ENCODE measurements at places on chromosomes 1 and 21. TPM values are rescaled to one million over a fixed set of nuclear protein-coding genes. Genes with fewer than 3 reads are reported as not detected.

Gene SLC35F3
- not detected for total RNA-seq

Gene SELENBP1
- total RNA-seq: 18.0 TPM

Gene BARHL2
- not detected for total RNA-seq

Gene AMY1A
- total RNA-seq: not detected

Gene PROK1
- total RNA-seq: not detected

Gene MORC3
- total RNA-seq: 25.3 TPM

DNA sequence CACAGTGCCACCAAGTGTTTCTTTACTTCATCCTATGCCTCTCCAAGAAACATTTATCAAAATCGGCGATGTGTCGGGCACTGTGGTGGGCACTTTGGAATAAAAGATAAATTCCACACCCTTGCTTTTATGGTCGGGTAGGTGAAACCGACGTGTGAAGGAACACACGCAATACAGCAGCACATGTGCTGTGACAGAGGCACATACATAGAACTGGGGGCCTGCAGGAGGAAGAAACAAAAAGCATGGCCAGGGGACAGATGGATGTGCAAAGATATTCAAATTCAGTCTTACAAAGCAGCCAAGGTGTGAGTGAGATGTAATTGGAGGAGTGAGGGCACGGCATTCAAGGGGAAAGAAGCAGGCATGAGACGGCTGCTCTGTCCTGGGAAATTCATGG is 282.0 kb downstream of the PBX1 start:
- DNase-seq: no peak
- no peak overlapping the region for H3K4me3 ChIP-seq
- H3K27ac ChIP-seq: no peak overlapping the region
- no peaks in the 10 kb centered on the region for H3K4me1 ChIP-seq
- no peaks in the 10 kb centered on the region for H3K36me3 ChIP-seq

DNA sequence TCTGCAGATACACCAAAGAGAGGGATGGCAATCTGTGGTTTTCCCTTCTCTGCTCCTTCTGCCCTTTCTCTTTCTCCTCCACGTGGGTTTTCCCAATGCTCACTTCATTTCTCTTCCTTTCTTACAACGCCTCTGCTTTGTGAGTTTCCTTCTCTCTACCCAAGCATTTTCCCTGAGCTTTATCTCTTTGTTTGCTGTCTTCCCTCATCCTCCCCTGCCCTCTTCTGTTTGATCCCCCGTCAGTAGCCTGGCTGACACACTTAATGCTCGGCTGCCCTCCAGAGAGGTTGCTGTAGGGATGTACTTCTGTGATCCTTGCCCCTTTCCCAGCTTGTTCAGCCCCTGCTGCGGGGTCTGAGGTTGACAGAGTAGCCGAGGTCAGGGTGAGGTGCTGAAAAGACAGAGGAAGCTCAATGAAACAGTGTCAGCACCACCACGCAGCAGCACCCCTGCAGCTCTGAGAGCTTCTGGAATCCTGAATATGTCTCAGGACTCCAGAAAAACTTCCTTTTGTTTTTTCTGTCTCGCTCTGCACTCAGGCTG is 6.0 kb downstream of the EDARADD start:
- H3K36me3 ChIP-seq: no peaks in the 10 kb centered on the region
- H3K27me3 ChIP-seq: peaks cover 21% of the 10 kb centered on the region

DNA sequence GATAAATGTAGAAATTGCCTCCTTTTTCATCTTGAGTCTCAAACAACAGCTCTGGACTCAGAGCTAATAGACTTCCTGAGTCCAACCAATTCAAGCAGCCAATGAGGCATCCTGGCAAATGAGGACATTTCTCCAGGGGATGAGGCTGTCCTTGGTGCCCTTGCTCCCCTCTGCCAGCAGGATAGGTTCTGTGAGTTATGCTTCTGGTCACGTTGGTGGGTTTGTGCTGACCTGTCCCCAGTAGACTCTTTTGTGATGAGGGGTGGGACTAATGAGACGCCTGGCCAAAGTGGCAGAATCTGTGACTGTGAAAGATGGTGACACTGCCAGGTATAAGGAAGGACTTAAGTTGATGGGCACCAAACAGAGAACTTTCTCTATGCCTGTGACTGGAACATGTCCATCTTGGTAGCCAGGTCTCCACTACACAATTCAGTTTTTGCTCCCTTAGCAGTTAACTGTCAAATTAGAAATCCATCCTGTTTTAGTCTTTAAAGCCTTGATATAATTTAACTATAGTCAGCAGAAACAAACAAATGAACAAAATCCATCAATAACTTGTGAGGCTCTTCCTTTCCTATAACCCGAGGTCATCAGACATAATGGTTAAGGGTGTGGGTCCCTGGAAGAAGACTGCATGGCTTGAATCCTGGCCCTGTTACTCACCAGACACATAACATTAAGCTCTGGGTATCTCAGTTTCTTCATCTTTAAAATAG is 35.7 kb upstream of the THEM4 start:
- no peak for DNase-seq
- H3K4me3 ChIP-seq: no peak overlapping the region
- no peaks in the 10 kb centered on the region for H3K36me3 ChIP-seq
- no peaks in the 10 kb centered on the region for H3K27me3 ChIP-seq

DNA sequence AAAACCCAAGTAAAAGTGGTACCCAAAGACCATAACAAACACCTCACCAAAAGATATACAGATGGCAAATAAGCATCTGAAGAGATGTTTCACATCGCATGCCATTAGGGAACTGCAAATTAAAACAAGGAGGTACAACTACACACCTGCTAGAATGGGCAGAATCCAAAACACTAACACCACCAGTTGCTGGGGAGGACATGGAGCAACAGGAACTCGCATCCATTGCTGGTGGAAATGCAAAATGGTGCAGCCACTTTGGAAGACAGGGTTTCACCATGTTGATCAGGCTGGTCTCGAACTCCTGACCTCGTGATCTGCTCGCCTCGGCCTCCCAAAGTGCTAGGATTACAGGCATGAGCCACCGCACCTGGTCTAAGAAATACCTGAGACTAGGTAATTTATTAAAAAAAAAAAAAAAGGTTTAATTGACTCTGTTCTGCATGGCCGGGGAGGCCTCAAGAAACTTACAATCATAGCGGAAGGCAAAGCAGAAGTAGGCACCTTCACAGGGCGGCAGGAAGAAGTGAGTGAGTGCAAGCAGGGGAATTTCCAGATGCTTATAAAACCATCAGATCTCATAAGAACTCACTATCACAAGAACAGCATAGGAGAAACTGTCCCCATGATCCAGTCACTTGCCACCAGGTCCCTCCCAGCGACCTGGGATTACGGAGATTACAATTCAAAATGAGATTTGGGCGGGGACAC is 30.2 kb upstream of the PRSS38 start:
- DNase-seq: no peak
- peaks cover 9% of the 10 kb centered on the region for H3K4me1 ChIP-seq
- H3K27me3 ChIP-seq: no peaks in the 10 kb centered on the region
- H3K36me3 ChIP-seq: no peaks in the 10 kb centered on the region
- no peak overlapping the region for H3K27ac ChIP-seq

- H3K4me1 ChIP-seq: peaks cover 29% of the 10 kb centered on the region
- no peak overlapping the region for H3K4me3 ChIP-seq
- DNase-seq: no peak
- H3K36me3 ChIP-seq: no peaks in the 10 kb centered on the region
- peak overlapping the region; percentile 75 for H3K27ac ChIP-seq
These were observed 20.3 kb upstream of the TNFRSF1B start for GRCh38 chr1:12146343-12147112.

DNA sequence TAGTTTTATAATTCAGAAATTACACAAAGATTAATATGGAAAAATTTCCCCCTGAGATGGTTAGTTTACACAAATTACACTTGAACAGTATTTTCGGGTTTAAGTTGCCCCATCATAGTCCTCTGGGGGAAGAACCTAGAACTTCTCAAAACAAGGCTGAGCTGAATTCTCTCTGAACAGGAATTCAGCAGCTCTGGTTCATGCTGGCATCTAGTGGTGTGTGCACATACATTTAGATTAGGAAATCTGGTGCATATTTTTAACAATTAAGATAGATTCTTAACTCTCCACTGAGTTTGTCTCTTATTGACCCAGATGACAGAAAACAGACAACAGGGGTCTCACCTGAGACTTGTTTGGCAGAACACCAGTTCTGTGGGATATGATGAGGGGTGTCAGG is 410.7 kb downstream of the DSCAM start:
- H3K4me3 ChIP-seq: no peak overlapping the region
- no peaks in the 10 kb centered on the region for H3K27me3 ChIP-seq
- no peaks in the 10 kb centered on the region for H3K4me1 ChIP-seq
- H3K36me3 ChIP-seq: no peaks in the 10 kb centered on the region

GRCh38 chr1:41713141-41713540 is 205.6 kb downstream of the HIVEP3 start:
- no peak for DNase-seq
- no peaks in the 10 kb centered on the region for H3K27me3 ChIP-seq
- H3K36me3 ChIP-seq: no peaks in the 10 kb centered on the region
- peak overlapping the region; percentile 71 for H3K27ac ChIP-seq
- peaks cover 21% of the 10 kb centered on the region for H3K4me1 ChIP-seq
- no peak overlapping the region for H3K4me3 ChIP-seq

GRCh38 chr1:12386130-12386529 is 156.3 kb downstream of the VPS13D start:
- H3K27ac ChIP-seq: no peak overlapping the region
- H3K4me3 ChIP-seq: no peak overlapping the region
- no peaks in the 10 kb centered on the region for H3K27me3 ChIP-seq
- H3K36me3 ChIP-seq: peaks cover 10% of the 10 kb centered on the region
- no peak for DNase-seq

GRCh38 chr1:78036450-78036849 is 9.3 kb upstream of the GIPC2 start:
- no peaks in the 10 kb centered on the region for H3K27me3 ChIP-seq
- H3K4me1 ChIP-seq: peaks cover 16% of the 10 kb centered on the region
- no peaks in the 10 kb centered on the region for H3K36me3 ChIP-seq
- H3K27ac ChIP-seq: no peak overlapping the region
- H3K4me3 ChIP-seq: no peak overlapping the region

- peak overlapping the region; percentile 71 for H3K4me3 ChIP-seq
- H3K27me3 ChIP-seq: no peaks in the 10 kb centered on the region
- peaks cover 3% of the 10 kb centered on the region for H3K36me3 ChIP-seq
- H3K27ac ChIP-seq: peak overlapping the region; percentile 61
These were observed 885 bp upstream of the SSBP3 start for GRCh38 chr1:54407154-54407403.

DNA sequence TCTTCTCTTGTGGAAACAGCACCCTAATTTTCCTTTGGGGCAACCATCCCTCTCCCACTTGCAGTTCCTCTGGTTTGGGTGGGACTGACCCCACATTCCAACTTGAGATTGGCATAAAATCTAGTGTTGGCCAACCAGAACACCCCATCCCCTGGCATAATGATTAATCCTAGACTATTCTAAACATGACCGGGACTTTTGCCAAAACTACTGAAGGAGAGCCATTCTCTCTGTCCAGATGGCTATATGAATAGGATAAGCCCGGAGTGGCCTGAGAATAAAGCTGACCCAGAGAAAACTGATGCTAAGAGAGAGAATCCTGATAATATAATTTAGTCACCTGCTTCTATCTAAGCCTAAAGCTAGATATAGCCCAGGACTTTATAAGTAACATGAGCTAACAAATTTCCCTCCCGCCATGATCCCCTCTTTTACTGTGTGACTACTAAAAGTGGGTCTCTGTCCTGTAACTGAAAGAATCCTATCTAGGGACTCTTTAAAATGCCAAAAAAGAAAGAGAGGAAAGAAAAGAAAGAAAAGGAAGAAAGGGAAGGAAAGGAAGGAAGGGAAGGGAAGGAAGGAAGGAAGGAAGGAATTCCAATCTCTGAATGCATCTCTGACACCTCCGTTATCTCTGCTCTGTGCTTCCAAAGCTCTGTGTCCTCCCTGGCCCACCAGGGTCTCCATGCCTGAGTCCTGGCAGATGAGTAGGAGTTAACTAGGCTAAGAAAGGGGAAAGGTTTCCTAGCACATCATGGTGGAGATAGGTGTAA is 28.0 kb upstream of the NRDC start:
- no peaks in the 10 kb centered on the region for H3K36me3 ChIP-seq
- no peak overlapping the region for H3K4me3 ChIP-seq
- no peaks in the 10 kb centered on the region for H3K4me1 ChIP-seq
- no peak overlapping the region for H3K27ac ChIP-seq
- no peaks in the 10 kb centered on the region for H3K27me3 ChIP-seq
- no peak for DNase-seq

- H3K36me3 ChIP-seq: no peaks in the 10 kb centered on the region
- H3K4me3 ChIP-seq: no peak overlapping the region
- H3K27ac ChIP-seq: no peak overlapping the region
- H3K27me3 ChIP-seq: no peaks in the 10 kb centered on the region
- peaks cover 17% of the 10 kb centered on the region for H3K4me1 ChIP-seq
These were observed 160.2 kb upstream of the FGGY start for GRCh38 chr1:59136541-59137275.

GRCh38 chr1:179867493-179868330 is 9.9 kb downstream of the TOR1AIP2 start:
- H3K27ac ChIP-seq: no peak overlapping the region
- H3K4me3 ChIP-seq: no peak overlapping the region
- DNase-seq: peak; percentile 68
- no peaks in the 10 kb centered on the region for H3K27me3 ChIP-seq
- H3K36me3 ChIP-seq: peaks cover 24% of the 10 kb centered on the region
